ENCODE measurements at places on chromosomes 4 and X.

DNA sequence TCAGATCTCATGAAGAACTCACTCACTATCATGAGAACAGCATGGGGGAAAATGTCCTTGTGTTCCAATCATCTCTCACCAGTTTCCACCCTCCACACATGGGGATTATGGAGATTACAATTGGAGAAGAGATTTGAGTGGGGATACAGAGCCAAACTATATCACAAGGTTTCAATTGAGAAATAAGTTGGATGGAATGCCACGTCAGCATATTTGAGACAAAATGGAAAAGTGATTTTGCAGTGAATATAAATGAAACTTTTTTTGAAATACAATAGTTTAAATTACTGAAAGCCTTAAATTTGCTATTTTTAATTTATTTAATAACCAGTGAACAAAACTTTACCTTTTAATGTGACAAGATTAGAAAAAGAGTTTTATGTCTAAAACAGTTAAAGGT lies 494.1 kb downstream of the PRR32 start:
- DNase-seq: no peak

- DNase-seq: no peak
Observed at GRCh38 chr4:154985673-154986072, 204.6 kb downstream of the RBM46 start.

DNA sequence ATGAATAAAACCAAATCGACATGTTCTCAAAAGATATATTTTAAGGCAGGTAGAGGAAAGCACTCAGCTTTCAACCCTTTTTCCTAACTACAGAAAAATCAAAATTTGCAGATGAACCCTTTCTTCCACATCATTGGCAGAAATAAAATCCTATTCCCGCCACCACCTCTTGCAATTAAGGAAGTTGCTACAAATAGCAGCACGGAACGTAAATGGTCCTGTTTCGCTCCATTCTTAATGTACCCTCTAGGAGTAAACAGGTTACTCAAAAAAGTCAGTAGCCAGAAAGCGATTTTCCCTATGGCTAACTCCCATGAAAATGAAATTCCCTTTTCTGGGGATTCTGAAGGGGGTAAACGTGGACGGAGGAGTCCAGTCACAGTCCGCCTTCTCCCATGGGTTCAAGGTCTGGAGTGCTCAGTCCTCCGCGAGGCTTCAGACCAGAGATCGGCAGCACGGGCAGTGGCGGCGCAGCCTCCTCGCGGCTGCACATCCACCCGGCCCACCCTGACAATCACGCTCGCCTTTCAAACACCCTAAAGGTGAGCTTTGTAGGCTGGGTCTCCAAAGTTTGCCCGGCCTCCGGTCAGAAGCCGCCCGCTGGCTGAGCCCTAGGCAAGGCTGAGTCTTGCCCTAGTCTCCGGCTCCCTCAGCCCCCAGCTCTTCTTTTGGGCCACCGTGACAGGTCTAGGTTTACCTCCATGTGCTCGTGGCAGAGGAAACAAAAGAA lies 1.8 kb downstream of the ATP11C start:
- DNase-seq: peak; percentile 19

GRCh38 chrX:68634649-68635227 lies 12.7 kb upstream of the STARD8 start:
- no peak for DNase-seq

- no peak for DNase-seq
Observed at GRCh38 chr4:119659576-119659975, 31.0 kb upstream of the PDE5A start.

DNA sequence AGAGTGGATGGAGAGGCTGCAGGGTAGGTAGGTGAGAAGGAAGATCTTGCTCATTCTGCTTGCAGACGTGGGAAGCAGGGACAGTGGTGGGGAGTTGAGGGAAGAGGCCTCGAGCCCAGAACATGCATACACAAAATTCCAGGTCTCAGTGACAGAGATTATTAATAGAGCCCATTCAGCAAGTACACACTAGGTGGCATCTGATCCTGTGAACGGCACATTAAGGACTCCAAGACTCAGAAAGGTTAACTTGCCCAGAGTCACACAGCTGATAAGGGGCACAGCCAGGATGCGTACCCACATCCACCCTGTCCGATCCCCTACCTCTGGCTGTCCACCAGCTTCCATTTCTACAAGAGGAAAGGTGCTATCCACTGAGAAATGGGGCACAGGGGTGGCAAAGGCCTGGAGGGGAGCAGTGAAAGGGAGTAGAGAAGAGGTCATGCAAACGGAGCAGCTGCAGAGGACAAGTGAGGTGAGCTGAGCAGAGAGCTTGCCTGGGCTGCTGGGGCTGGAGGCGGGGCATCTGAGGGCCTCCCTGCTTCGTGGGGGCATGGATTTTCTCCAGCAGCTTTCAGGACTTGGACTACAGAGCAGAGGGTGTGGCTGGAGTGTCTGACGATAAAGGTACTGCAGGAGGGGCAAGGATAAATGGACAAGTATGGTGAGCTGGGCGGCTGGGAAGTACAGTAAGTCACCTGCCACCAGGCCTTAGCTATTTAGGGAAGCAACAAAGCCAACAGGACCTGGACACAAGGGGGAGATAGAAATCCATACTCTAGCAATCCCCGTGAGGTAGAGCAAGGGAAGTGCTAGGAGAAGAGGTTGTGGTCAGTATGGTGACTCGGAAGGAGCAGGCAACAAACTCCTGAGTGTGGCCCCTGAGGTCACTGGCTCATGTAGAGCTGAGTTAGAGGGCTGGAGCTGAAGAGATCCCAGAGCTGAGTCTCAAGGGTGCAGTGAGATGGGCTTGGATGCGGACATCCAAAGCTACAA lies 11.2 kb downstream of the IDS start:
- no peak for DNase-seq

DNA sequence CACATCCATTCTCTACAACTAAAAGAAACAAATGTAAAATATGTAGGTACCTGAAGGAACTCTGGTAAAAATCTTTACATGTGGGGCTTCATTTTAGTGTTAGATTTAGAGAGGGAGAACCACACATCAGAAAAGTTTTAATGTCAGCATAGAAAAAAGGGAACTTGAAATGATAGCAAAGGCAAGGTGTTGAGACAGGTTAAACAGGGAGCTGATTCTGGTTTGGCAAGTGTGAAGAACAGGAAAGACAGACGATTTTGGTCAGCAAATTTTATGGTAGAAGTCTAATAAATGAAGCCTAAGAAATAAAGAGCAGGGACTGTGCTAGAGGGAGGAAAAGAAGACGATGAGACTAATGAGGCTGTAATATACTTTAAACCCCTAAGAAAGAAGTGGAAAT lies 67.6 kb upstream of the COX18 start:
- no peak for DNase-seq

- no peak for DNase-seq
Observed at GRCh38 chr4:176044589-176044951, 21.1 kb upstream of the WDR17 start.

DNA sequence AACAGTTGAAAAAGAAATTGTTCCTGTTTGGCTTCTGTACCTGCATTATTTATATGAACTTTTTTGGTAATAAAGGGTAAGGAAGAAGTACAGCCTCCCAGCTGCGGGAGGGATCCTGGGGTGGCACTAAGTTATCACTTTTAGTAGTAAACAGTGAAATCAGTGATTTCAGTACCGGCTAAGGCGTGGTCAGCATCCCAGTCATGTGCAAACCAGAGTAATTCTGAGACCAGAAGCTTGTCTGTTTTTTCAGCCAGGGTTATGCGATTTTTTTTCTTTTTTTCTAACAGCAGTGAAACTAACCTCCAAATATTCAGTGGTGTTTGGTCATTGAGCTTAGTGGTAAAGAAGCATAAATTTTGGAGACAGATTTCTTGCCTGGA lies 3.3 kb downstream of the EGF start:
- no peak for DNase-seq

DNA sequence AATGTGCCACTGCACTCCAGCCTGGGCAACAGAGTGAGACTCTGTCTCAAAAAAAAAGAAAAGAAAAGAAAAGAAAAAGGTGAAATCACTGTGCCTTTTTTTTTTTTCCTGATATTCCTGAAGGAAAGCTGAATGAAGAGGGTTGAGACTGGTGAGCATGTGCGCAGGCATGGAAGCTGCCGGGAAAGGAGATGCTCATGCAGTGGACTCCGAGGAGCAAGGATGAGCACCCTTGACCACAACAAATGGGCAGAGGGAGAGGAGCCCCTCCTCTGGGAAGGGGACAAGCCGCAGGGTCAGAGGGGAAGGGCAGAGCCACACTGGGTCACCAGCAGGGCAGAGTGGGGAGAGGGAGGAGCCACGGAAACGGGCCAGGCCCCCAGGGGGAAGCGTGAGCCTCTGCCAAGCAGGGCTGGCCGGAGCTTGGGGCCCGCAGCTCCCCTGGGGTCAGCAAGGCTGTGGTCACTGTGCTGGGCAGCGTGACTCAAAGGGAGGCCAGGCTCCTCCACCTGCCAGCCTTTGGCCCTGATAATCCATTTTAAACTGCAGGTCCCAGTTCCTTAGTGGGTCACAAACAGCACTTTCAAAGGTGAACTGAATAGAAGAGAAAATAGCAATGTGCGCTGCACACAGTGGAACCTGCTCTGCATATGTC lies 79.8 kb downstream of the NAT8L start:
- DNase-seq: no peak

- no peak for DNase-seq
Observed at GRCh38 chr4:55175779-55176231, 50.4 kb upstream of the KDR start.

DNA sequence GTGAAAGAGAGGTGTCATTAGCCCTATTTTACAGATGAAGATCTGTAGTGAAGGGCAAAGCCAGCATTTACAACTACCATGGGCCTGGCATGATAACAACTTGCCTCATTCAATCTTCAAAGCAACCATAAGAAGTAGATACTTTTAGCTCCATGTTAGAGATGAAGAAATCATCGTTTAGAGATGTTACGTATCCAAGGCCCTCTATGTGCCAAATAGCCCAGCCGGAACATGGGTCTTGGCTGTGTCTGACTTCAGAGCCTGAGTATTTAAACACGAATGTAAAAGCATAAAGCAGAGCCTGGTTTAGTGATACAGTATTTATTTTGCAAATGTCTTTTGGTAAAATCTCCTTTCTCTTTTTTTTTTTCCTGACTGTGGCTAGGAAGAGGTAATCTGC lies 197.1 kb downstream of the RASL11B start:
- DNase-seq: no peak

GRCh38 chrX:137574784-137575293 lies 8.9 kb downstream of the ZIC3 start:
- DNase-seq: no peak

DNA sequence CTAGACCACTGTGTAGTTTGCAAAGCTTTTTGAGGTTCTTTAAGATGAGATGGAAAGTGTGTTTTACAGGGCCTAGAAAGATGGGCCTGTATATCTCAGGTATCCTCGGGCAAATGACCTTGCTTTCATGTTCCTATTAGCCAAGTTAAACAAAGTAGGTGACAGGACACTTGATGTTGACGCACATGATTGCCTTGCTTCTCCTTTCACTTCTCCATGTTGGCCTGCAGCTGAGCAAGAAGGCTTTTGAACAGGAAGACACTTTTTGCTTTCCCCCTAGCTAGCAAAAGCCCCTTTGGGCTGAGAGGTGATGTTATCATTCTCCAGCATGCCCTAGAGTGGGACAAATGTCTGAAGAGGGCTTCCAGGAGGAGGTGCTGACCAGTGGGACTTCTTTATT lies 202.1 kb downstream of the GPC3 start:
- no peak for DNase-seq

DNA sequence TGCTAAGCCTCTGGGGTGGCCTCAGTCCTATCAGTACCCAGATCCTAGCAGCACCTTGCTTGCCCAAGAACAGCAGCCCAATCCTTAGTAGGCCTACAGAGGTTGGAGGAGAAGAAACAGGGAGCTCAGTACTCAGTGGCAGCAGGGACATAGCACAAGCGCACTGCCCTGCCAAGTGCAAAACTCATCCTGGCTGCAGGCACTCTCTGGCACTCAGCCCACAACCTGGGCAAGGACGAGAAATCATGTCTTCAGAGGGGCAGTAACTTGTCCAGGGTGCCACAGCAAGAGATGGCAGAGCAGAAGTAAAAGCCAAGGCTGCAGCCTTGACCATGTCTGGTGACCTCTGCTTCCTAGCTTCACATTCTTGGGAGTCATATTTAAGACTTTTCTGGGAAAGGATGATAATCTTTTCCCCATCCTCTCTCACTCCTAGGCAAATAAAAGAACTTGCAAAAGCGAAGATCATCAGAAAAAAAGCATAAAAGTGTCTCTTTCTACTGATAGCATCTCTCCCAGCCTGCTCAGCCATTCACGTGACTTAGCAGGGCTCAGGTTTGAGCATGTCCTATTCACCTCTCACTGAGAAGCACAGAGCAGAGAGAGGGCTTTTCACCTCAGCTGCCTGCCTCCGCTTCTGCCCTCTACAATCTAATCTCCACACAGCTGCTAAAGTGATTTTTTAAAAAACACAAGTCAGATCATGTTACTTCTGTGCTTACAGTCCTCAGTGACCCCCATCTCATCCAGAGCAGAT lies 37.2 kb upstream of the MAGEA4 start:
- no peak for DNase-seq

GRCh38 chr4:6773616-6774540 lies 8.6 kb upstream of the KIAA0232 start:
- DNase-seq: no peak

DNA sequence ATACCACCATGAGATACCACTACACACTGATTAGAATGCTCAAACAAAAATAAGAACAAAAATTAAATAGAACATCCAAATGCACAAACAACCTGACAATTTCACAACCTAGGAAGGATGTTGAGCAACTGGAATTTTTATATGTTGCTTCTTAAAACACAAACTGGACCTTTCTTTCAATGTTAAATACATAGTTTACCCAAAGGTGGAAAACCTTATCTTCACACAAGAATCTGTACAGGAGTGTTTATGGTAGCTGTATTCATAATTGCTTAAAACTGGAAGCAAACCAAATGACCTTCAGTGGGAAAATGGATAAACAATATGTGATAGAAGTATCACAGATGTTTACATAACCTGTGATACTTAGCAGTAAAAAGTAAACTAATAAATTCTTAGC lies 573.8 kb downstream of the MAGEB5 start:
- no peak for DNase-seq

DNA sequence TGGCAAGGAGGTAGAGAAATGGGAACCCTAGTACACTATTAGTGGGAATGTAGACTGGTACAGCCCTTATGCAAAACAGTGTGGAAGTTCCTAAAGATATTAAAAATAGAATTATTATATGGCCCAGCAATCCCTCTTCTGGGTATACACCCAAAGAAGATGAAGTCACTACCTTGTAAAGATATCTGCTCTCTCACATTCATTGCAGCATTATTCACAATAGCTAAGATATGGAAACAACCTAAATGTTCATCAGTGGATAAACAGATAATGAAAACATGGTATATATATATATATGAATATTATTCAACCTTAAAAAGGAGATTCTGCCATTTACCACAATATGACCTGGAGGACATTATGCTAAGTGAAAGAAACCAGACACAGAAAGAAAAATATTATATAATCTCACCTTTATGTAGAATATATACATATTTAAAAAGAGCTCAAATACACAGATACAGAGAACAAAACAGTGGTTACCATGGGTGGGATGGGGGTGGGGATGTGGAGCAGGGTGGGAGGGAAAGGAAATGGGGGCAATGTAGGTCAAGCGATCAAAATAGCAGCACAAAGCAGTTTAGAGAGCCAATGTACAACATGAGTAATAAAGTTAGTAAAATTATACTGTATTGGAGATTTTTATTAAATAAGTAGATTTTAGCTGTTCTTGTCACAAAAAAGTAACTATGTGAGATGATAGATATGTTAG lies 138.6 kb downstream of the SPRY1 start:
- DNase-seq: no peak

- DNase-seq: no peak
Observed at GRCh38 chrX:18415386-18415785, 10.0 kb upstream of the CDKL5 start.

- DNase-seq: no peak
Observed at GRCh38 chr4:86961605-86962295, 26.9 kb downstream of the AFF1 start.

All from activated naive CD4-positive, alpha-beta T cell treated with Interleukin-2 at 50 U/mL for 16 hours (primary cell).